Stimulated activated CD4-positive, alpha-beta T cell treated with anti-CD3 and anti-CD28 coated beads, Interleukin-12 subunit alpha, Interleukin-12 subunit beta, amount 100 ng/mL, for 4 hours (primary cell): ENCODE measurements at places on chromosomes 2 and 18.

DNA sequence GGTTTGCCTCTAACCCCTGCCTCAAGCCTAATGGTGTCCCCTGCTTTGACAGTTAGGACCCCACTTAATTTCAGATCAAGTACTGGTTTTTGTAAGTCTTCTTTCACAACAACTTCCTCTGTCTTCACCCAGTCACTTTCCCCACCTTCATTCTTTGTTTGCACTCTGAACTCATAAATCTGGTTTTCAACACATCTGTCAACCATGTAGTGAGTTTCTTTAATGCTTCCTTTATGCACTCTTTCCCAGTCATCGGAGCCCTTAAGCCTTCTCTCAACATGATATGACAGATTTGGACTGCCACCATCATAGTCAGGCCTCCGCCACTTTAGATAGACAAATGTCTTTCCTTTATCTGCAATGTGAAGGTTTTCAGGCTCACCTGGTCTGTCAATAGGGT lies 109.1 kb downstream of the PLEKHA3 start:
- no peak for DNase-seq

DNA sequence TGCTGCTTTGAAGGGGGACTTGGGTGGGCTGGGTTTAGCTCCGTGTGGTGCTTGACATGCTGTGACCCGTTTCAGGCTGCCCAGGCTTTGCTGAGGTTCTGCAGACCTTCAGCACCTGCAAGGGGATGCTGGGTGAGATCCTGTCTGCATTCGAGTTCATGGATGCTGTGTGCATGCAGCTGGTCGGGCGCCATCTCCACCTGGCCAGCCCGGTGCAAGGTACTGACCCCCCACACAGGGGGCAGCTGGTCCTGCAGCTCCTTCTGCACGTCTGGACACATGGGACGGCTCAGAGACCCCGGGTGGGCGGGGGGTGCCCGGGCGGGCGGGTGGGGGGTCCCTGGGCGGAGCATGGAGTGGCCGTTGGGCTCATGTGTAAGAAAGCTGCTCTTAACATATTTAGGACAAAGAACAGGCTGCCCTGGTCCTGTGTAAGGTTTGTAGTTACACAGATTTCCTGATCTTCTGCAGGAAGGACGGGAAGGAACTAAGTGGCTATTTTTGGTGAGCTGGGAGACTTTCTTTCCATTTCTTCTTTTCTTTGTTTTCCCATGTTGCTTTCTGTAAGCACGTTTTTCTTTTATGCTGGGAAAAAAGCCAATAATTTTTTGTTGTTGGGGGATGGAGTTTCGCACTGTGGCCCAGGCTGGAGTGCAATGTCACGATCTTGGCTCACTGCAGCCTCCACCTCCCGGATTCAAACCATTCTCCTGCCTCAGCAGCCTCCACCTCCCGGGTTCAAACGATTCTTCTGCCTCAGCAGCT lies 15.8 kb downstream of the D2HGDH start:
- no peak for DNase-seq

DNA sequence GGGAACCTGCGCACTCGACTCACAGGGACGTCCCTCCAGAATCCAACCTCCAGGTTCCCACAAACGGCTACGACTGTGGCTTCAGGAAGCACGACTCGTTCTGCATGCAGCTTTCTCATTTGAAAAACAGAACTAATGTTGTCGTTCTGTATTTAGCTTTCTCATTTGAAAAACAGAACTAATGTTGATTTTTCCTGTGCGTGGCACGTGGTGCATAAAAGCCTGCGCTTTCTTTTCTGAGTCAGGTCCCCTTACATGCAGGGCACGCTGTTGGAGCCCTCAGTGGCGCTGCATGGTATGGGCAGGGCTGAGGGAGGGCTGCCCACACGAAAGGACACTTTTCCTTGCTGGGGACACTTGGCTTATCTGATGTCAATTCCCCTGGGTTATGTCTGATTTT lies 124.3 kb downstream of the TMEM18 start:
- no peak for DNase-seq

GRCh38 chr2:236974752-236975151 lies 110.9 kb upstream of the COPS8 start:
- no peak for DNase-seq
